Pericardium fibroblast (primary cell): ENCODE measurements at places on chromosomes 11 and 22. TPM values are rescaled to one million over a fixed set of nuclear protein-coding genes. Genes with fewer than 3 reads are reported as not detected.

OR4X2 gene
- not detected in 2 replicates for total RNA-seq

CBLIF gene
- not detected in 2 replicates for total RNA-seq

PAMR1 gene
- total RNA-seq: 40.8 and 219 TPM in 2 replicates

LAYN gene
- total RNA-seq: 12.3 and 18.3 TPM in 2 replicates

RFPL2 gene
- not detected in 2 replicates for total RNA-seq

NEFH gene
- 0.85 and 1.3 TPM in 2 replicates for total RNA-seq

EHF gene
- total RNA-seq: 0.09 TPM in 1 of 2 replicates, not detected in the other

IFITM2 gene
- 312 and 572 TPM in 2 replicates for total RNA-seq

MYOD1 gene
- 0.51 TPM in 1 of 2 replicates, not detected in the other for total RNA-seq

RAB3IL1 gene
- 28.1 and 28.5 TPM in 2 replicates for total RNA-seq

TSPAN18 gene
- 0.58 and 1.9 TPM in 2 replicates for total RNA-seq

PRAME gene
- not detected in 2 replicates for total RNA-seq

SCO2 gene
- total RNA-seq: 1.3 and 2.5 TPM in 2 replicates

MS4A12 gene
- not detected in 2 replicates for total RNA-seq

KRTAP5-4 gene
- total RNA-seq: not detected in 2 replicates

CHRDL2 gene
- total RNA-seq: not detected in 2 replicates

PANX1 gene
- total RNA-seq: 22.0 and 28.0 TPM in 2 replicates

APOA5 gene
- not detected in 2 replicates for total RNA-seq

RBM4 gene
- total RNA-seq: 84.7 and 97.9 TPM in 2 replicates

GLYATL1 gene
- total RNA-seq: under 0.01 TPM in 1 of 2 replicates, not detected in the other

OR51B4 gene
- not detected in 2 replicates for total RNA-seq

OR5T1 gene
- not detected in 2 replicates for total RNA-seq

OR52E8 gene
- not detected in 2 replicates for total RNA-seq

SEC14L6 gene
- under 0.01 TPM in 1 of 2 replicates, not detected in the other for total RNA-seq

TIGD3 gene
- total RNA-seq: 0.12 TPM in 1 of 2 replicates, not detected in the other

OR4A16 gene
- not detected in 2 replicates for total RNA-seq

KDELR3 gene
- total RNA-seq: 76.3 and 118 TPM in 2 replicates

SLC1A2 gene
- 0.17 and 2.0 TPM in 2 replicates for total RNA-seq

SLC22A25 gene
- not detected in 2 replicates for total RNA-seq

GRM5 gene
- under 0.01 TPM in 1 of 2 replicates, not detected in the other for total RNA-seq

SCN3B gene
- under 0.01 and 0.34 TPM in 2 replicates for total RNA-seq

UNC93B1 gene
- 26.6 and 40.7 TPM in 2 replicates for total RNA-seq

MUC2 gene
- total RNA-seq: not detected in 2 replicates

GATD1 gene
- 34.0 and 46.0 TPM in 2 replicates for total RNA-seq

TRIM49D1 gene
- not detected in 2 replicates for total RNA-seq

UBQLNL gene
- total RNA-seq: not detected in 2 replicates

YPEL1 gene
- 0.68 and 1.9 TPM in 2 replicates for total RNA-seq

AQP11 gene
- 0.47 and 1.8 TPM in 2 replicates for total RNA-seq

MAJIN gene
- not detected in 2 replicates for total RNA-seq

SLC43A1 gene
- 16.6 and 29.5 TPM in 2 replicates for total RNA-seq

SULT4A1 gene
- 0.58 and 2.0 TPM in 2 replicates for total RNA-seq

OR5F1 gene
- total RNA-seq: not detected in 2 replicates

MFRP gene
- 0.09 TPM in 1 of 2 replicates, not detected in the other for total RNA-seq
